ENCODE measurements at places on chromosomes 5 and 9. TPM values are rescaled to one million over a fixed set of nuclear protein-coding genes. Genes with fewer than 3 reads are reported as not detected.

DNA sequence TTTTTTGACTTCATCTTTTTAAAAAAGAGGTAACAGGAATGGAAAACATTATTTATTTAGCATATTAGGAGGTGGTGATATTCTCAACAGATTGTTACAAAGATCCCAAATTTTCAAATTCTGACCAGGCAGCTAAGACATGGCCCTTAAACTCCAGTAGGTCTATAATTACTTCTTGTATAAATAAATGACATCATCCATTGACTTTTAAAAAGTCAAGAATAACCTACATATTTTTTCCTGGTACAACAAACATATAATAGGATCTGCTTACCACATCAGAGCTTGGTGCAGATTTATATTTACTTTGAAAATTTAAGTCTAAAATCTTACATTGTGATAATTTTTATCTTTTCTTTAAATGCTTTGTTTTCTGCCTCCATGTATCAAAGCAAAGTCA, 92.2 kb upstream of the TRPM3 start:
- no peak overlapping the region for H3K27ac ChIP-seq
- H3K4me1 ChIP-seq = no peaks in the 10 kb centered on the region
- no peaks in the 10 kb centered on the region for H3K27me3 ChIP-seq

GRCh38 chr9:13143281-13143680, 136.2 kb downstream of the MPDZ start:
- no peak for DNase-seq
- H3K27ac ChIP-seq = no peak overlapping the region
- H3K36me3 ChIP-seq = no peaks in the 10 kb centered on the region
- no peak overlapping the region for H3K4me3 ChIP-seq
- H3K27me3 ChIP-seq = no peaks in the 10 kb centered on the region
- H3K4me1 ChIP-seq = no peaks in the 10 kb centered on the region

DNA sequence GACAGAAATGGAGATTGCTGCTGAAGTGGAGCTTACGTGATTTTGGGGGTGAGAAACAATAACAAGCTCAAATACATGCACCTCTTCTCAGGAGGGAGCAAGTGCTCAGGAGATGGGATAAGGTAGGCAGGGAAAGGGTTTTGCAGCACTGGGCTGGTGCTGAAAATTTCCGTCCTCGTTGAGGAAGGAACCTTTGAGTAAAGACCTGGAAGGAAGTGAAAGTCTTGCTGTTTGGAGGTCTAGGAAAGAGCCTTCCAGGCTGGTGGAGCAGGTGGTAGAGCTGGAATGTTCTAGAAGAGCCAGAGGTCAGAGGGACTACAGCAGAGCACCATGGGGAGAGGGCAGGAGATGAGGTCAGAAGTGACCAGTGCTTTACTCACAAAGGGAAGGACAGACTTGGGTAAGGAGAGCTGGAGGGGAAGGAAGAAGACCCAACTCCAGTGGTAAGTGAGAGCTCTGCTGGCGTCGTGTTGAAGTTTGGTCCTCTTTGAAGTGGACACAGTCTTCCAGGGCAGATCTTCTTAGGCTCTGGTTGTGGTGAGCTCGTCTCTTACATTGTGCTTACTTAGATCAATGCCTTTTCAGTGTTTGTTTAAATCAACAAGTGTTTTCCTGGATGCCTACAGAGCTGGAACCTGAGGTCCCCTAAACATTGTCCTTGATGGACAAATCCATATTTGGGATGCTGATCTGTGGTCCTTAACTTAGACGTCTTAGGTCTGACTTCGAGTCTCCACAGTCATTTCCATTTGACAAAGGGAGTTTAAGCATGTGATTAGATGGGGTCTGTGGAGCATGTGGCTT, 21.0 kb downstream of the ANKRD33B start:
- no peaks in the 10 kb centered on the region for H3K36me3 ChIP-seq
- no peak overlapping the region for H3K27ac ChIP-seq
- no peak overlapping the region for H3K4me3 ChIP-seq
- no peaks in the 10 kb centered on the region for H3K4me1 ChIP-seq
- no peak for DNase-seq

GRCh38 chr5:83364312-83365299, 106.9 kb upstream of the VCAN start:
- no peaks in the 10 kb centered on the region for H3K27me3 ChIP-seq
- H3K36me3 ChIP-seq = no peaks in the 10 kb centered on the region
- no peak overlapping the region for H3K27ac ChIP-seq
- H3K4me3 ChIP-seq = no peak overlapping the region

GRCh38 chr9:29640507-29640906, 2067.2 kb upstream of the C9orf72 start:
- no peak overlapping the region for H3K27ac ChIP-seq
- H3K4me1 ChIP-seq = no peaks in the 10 kb centered on the region
- no peaks in the 10 kb centered on the region for H3K27me3 ChIP-seq
- no peak for DNase-seq
- no peak overlapping the region for H3K4me3 ChIP-seq

Gene SV2C
- total RNA-seq = not detected

- no peak for DNase-seq
- H3K4me3 ChIP-seq = no peak overlapping the region
- no peaks in the 10 kb centered on the region for H3K4me1 ChIP-seq
- H3K27ac ChIP-seq = no peak overlapping the region
- no peaks in the 10 kb centered on the region for H3K36me3 ChIP-seq
Observed at GRCh38 chr5:132754947-132755346, 7.7 kb downstream of the CCNI2 start.

Gene ADRA1B
- total RNA-seq = not detected

- no peak overlapping the region for H3K4me3 ChIP-seq
- no peak for DNase-seq
- no peaks in the 10 kb centered on the region for H3K27me3 ChIP-seq
- no peaks in the 10 kb centered on the region for H3K36me3 ChIP-seq
- H3K27ac ChIP-seq = no peak overlapping the region
- H3K4me1 ChIP-seq = no peaks in the 10 kb centered on the region
Observed at GRCh38 chr9:131810351-131811170, 70.7 kb upstream of the RAPGEF1 start.

Gene PCDHGA8
- total RNA-seq = 0.08 TPM

Gene FCN2
- total RNA-seq = not detected

Gene ISL1
- not detected for total RNA-seq

Gene CAVIN4
- total RNA-seq = 0.13 TPM

DNA sequence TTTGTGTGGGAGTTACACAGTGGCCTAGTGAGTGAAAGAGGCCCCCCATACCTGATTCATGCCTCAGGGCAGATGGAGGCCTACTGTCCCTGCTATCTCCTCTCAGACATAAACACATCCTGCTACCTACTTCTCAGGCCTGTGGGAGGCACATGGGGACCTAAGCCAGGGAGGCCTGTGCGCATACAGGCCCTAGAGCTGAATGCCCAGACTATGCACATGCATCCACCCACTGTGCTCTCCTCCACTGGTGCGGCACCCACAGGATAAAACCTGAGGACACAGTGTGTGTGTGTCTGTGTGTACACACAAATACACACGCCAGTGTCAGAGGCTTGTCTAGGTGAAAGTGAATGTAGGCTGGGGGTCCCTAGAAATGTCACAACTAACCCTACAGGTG, 1.4 kb downstream of the PAX5 start:
- DNase-seq = no peak
- H3K27ac ChIP-seq = no peak overlapping the region
- H3K27me3 ChIP-seq = peaks cover 71% of the 10 kb centered on the region
- no peak overlapping the region for H3K4me3 ChIP-seq

DNA sequence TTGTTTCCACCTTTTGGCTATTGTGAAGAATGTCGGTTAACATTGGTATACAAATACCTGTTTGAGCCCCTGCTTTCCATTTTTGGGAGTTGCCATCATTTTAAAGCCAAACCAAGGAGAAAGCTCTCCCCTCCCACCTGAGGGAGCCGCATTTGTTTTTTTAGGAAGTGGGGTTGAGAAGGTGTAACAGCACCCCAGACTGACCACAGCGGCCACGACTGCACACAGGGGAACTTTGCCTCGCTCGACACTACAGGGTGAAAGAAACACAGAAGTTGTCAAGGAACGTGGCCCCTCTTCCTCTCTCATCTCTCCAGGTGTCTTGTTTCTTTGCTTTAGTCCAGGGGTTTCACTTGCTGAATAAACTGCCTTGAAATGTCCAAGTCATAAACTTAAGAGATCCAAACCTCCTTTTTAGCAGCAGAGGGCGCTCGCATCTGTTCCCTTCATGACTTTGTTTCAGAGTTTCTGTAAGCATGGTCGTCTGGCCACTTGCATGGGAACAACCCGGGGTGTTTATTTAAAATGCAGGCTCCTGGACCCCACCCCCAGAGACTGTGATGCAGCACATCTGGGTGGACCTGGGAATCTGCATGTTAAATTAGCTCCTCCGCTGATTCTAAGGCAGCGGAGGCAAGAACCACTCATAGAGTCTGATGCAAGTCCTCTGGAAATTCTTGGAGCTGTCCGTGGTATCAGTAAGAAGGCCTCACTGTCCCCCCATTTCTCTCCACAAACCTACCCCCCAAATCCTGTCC, 2.1 kb upstream of the TTLL11 start:
- no peak overlapping the region for H3K27ac ChIP-seq
- no peak overlapping the region for H3K4me3 ChIP-seq
- H3K4me1 ChIP-seq = peaks cover 30% of the 10 kb centered on the region
- H3K36me3 ChIP-seq = peaks cover 5% of the 10 kb centered on the region

GRCh38 chr5:128684961-128685360, 146.9 kb upstream of the FBN2 start:
- DNase-seq = no peak
- no peaks in the 10 kb centered on the region for H3K27me3 ChIP-seq
- H3K36me3 ChIP-seq = no peaks in the 10 kb centered on the region
- no peaks in the 10 kb centered on the region for H3K4me1 ChIP-seq

Gene LTC4S
- total RNA-seq = 4.9 TPM

- H3K27me3 ChIP-seq = no peaks in the 10 kb centered on the region
- no peak overlapping the region for H3K27ac ChIP-seq
- H3K4me1 ChIP-seq = no peaks in the 10 kb centered on the region
- no peaks in the 10 kb centered on the region for H3K36me3 ChIP-seq
- H3K4me3 ChIP-seq = no peak overlapping the region
Observed at GRCh38 chr5:168592014-168592368, 12.8 kb upstream of the PANK3 start.

GRCh38 chr5:64497386-64497785, 8.4 kb upstream of the RGS7BP start:
- no peak for DNase-seq
- H3K27me3 ChIP-seq = no peaks in the 10 kb centered on the region
- no peaks in the 10 kb centered on the region for H3K36me3 ChIP-seq
- no peak overlapping the region for H3K4me3 ChIP-seq
- H3K27ac ChIP-seq = no peak overlapping the region
- no peaks in the 10 kb centered on the region for H3K4me1 ChIP-seq

Gene ANKS6
- total RNA-seq = 12.2 TPM

- no peak overlapping the region for H3K27ac ChIP-seq
- H3K27me3 ChIP-seq = no peaks in the 10 kb centered on the region
- H3K36me3 ChIP-seq = peaks cover 54% of the 10 kb centered on the region
- no peak overlapping the region for H3K4me3 ChIP-seq
Observed at GRCh38 chr5:141559461-141559860, 59.3 kb downstream of the DIAPH1 start.

Gene MAP3K1
- total RNA-seq = 79.8 TPM

DNA sequence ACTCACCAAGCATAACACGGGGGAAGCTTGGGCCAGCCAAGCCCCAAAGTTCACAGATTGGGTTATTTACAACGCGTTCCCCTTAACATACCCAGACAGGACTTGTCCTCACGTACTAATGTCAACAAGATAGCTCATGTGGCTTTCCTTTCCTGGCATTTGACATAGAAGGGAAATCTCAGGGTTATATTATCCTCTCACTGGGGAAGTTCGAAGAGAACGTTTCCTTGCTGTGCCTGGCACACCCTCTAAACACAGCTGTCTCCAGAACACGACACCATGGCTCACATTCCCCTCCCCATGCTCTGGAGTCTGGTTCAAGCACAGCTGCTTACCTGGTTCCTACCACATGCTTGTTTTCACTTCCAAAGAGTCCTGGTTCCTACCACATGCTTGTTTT, 46.8 kb upstream of the OTULINL start:
- H3K27ac ChIP-seq = no peak overlapping the region
- no peak for DNase-seq
- H3K27me3 ChIP-seq = no peaks in the 10 kb centered on the region
- H3K36me3 ChIP-seq = no peaks in the 10 kb centered on the region

GRCh38 chr9:114968671-114969070, 38.3 kb upstream of the TNFSF8 start:
- H3K27me3 ChIP-seq = peaks cover 3% of the 10 kb centered on the region
- no peak overlapping the region for H3K4me3 ChIP-seq
- H3K4me1 ChIP-seq = peaks cover 12% of the 10 kb centered on the region
- H3K27ac ChIP-seq = no peak overlapping the region
- no peaks in the 10 kb centered on the region for H3K36me3 ChIP-seq

GRCh38 chr5:137036640-137037039, 462.5 kb downstream of the SPOCK1 start:
- no peaks in the 10 kb centered on the region for H3K4me1 ChIP-seq
- H3K27ac ChIP-seq = no peak overlapping the region
- H3K4me3 ChIP-seq = no peak overlapping the region
- H3K27me3 ChIP-seq = no peaks in the 10 kb centered on the region
- H3K36me3 ChIP-seq = no peaks in the 10 kb centered on the region
- DNase-seq = no peak

DNA sequence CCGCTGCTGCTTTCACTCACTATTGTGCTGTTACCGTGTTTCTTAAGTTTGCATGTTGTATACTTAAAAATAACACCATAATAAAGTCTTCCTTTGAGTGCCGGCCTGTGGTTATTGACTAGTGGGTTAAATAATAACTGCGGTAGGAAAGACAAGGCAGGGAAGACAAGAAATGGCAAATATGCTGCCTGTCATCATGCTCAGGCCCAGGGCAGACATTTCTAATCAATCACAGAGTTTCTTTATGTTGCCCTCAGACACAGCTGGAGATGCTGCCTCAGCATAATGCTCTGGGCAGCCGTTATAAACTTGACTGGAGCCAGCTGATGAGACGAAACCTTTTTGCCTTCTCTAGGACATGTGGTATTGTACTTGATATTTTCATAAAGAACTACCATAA, 215.0 kb downstream of the GAPVD1 start:
- no peak overlapping the region for H3K4me3 ChIP-seq
- peaks cover 4% of the 10 kb centered on the region for H3K36me3 ChIP-seq
- no peaks in the 10 kb centered on the region for H3K4me1 ChIP-seq
- no peaks in the 10 kb centered on the region for H3K27me3 ChIP-seq
- no peak overlapping the region for H3K27ac ChIP-seq
- DNase-seq = no peak

Gene PTGR1
- total RNA-seq = not detected

DNA sequence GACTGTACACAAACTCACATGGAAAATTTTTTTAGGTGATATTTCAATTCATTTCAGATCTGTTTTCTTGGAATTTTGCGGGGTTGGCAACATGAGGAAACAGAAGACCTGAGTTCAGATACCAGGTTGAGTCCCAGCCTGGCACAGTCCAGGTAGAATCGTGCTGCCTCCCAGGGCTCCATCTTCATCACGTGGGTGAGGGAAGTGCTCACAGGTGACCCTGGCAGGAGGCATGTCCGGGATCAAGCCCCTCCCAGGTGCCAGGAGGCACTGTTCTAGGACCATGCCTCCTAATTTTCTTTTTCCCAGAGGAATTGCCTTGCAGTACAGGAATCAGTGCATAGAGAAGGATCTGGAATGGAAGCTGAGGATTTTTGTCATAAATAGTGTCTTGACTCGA, 318.3 kb upstream of the IRX4 start:
- no peaks in the 10 kb centered on the region for H3K4me1 ChIP-seq
- no peak overlapping the region for H3K27ac ChIP-seq
- no peak for DNase-seq
- no peaks in the 10 kb centered on the region for H3K36me3 ChIP-seq
- no peaks in the 10 kb centered on the region for H3K27me3 ChIP-seq

GRCh38 chr5:155154973-155155372, 141.4 kb downstream of the KIF4B start:
- H3K27me3 ChIP-seq = no peaks in the 10 kb centered on the region
- H3K27ac ChIP-seq = no peak overlapping the region
- DNase-seq = no peak
- no peak overlapping the region for H3K4me3 ChIP-seq
- H3K4me1 ChIP-seq = no peaks in the 10 kb centered on the region

All from naive thymus-derived CD4-positive, alpha-beta T cell (primary cell).